Osteoblast (primary cell): ENCODE measurements at places on chromosomes 7 and 10. TPM values are rescaled to one million over a fixed set of nuclear protein-coding genes. Genes with fewer than 3 reads are reported as not detected.

GRCh38 chr7:127478024-127478355 lies 85.5 kb upstream of the ZNF800 start:
- no peak overlapping the region for H3K27ac ChIP-seq
- no peaks in the 10 kb centered on the region for H3K27me3 ChIP-seq
- H3K4me3 ChIP-seq = no peak overlapping the region
- no peak for DNase-seq

DNA sequence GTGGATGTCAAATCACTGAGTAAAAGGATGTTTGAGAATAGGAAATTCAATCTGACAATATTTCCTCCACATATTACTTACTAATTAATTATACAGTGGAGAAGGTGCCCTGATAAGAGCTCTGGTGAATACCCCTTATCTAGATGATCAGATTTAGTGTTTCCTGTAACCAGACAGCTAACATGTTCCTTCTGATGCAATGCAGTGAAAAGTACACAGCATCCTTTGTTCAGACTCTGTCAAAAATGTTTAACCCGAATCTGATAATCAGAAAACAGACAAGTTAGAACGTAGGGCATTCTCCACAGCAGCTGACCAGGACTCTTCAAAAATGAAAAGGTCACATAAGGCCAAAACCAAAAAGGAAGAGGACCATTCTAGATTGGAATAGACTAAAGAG lies 46.2 kb downstream of the WDR11 start:
- peaks cover 16% of the 10 kb centered on the region for H3K36me3 ChIP-seq
- no peaks in the 10 kb centered on the region for H3K27me3 ChIP-seq
- no peak overlapping the region for H3K4me3 ChIP-seq
- DNase-seq = no peak

The PURB gene
- total RNA-seq = 22.7 and 22.8 TPM in 2 replicates

The KNDC1 gene
- under 0.01 TPM in 1 of 2 replicates, not detected in the other for total RNA-seq

The NUTM2B gene
- total RNA-seq = 0.72 and 0.88 TPM in 2 replicates
